Right hindlimb (tissue), 1 donor: ENCODE measurements at places on chromosomes 5 and 9.

DNA sequence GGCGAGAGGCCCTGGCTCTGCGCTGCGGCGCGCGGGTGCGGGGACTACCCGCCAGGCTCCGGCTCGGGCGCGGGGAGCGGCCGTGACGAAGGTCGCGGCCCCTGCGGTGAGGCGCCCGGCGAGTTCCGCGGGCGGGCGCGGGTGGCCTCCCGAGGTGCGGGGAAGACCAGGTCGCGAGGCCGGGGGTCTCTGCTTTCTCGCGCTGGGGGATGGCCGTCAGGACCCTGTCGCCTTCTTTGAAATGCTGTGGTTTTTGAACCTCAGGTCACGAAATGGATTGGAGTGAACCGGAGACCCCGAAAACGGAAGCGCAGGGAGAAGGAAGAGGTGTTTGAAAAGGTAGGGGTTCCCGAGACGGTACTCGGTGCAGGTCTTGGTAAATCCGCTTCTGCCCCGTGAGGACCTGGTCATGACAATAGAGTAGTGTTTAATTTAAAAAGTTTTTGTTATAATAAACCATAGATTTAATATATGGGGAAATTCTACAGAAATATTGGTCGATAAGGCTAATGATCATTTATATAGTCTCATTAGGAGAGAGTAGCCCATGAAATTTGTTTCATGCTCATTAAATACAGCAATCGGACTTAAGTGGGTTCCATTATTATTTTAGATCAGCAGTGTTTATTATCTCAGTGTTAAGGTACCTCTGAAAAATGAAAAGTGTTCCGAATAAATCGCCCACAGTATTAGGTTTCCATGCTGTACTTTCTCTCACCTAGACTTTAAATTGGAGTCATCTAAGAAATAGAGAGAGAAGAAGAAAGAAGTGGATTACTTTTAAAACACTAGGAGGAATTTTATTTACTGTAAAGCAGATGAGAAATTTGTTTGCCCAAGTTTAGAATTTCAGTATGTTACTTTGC, 279.0 kb downstream of the AOPEP start:
- DNase-seq, result no peak

DNA sequence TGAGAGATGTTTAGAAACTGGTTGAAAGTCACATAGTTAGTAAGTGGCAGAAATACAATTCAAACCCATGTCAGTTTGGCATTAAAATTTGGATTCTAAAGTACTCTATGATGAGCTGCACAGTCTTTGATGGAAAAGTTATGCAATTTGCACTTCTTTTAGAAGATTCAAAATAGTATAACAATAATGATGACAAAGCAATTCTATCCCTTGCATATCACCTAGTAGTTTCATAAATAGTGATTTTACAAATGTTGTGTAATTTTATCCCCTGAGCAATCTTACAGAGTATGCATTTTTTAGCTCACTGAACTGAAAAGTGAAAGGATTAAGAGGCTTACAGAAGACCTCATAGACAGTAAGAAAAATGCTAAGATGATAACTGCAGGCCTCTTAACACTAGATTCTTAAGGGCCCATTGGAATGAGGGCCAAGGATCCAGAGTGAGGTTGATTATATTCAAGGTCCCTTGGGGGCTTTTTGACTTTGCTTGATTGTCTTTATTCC, 3.7 kb downstream of the C5orf46 start:
- DNase-seq, result no peak

GRCh38 chr9:113538131-113538530, 74.6 kb downstream of the RGS3 start:
- no peak for DNase-seq

GRCh38 chr5:178287091-178287790, 54.6 kb upstream of the PHYKPL start:
- peak; percentile 15 for DNase-seq

- DNase-seq, result no peak
These were observed 1.3 kb upstream of the OR13J1 start for GRCh38 chr9:35871545-35871944.

DNA sequence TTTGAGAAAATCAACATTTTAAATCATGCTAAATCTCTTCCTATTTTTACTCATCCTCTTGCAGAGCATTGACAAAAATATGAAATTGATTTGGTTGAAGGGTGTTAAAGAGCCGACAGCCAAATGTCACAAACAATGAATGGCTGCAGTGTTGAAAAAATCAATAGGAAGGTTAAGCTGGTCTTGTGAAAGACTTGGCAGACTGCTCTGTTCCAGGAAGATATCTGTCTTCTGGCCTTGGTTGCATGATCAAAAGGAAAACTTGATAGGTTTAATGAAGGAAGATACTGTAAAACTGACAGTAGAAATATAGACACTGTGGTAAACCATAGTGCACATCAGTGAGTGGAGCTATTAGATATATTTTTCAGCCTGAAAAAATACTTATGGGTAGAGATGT, 103.6 kb downstream of the PBX3 start:
- DNase-seq, result no peak

DNA sequence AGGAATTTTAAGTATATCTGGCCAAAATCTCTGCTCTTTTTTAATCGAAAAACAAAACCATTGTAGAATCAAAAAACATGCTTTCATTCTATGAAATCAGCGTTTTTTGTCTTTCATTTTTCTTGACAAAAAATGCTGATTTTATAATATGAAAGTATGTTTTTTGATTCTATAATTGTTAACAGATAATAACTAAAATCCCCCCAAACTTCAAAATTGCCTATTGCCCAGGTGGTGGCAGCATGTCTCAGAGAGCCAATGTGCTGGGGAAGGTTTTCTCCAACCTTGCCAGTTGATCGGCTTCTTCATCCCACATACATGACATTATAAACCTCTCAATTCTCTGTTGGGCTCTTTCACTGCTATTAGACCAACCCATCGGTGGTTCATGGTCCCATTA, 5.1 kb upstream of the SMIM15 start:
- DNase-seq, result peak; percentile 24

- no peak for DNase-seq
These were observed 201.3 kb downstream of the MCTP1 start for GRCh38 chr5:95083606-95084005.

DNA sequence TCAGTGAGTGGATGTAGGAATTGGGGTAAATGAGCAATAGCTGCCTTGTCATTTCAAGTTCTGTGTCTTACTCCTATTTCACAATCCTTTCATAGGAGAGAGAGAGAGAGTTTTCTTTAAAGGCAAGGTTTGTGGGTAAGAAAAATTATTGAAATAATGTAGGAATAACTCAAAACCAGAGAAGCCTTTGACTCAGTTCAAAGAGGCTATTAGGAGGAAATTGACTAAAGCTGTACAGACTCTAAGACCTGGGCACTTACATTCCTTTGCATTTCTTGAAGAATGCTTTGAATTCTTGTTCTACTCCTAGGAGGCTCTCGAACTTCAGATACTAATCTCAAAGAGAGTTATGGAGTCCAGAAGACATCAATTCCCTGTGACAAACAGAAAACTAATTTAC, 257.1 kb downstream of the FBXL7 start:
- no peak for DNase-seq

- no peak for DNase-seq
These were observed 34.3 kb downstream of the CENPP start for GRCh38 chr9:92360083-92360482.

DNA sequence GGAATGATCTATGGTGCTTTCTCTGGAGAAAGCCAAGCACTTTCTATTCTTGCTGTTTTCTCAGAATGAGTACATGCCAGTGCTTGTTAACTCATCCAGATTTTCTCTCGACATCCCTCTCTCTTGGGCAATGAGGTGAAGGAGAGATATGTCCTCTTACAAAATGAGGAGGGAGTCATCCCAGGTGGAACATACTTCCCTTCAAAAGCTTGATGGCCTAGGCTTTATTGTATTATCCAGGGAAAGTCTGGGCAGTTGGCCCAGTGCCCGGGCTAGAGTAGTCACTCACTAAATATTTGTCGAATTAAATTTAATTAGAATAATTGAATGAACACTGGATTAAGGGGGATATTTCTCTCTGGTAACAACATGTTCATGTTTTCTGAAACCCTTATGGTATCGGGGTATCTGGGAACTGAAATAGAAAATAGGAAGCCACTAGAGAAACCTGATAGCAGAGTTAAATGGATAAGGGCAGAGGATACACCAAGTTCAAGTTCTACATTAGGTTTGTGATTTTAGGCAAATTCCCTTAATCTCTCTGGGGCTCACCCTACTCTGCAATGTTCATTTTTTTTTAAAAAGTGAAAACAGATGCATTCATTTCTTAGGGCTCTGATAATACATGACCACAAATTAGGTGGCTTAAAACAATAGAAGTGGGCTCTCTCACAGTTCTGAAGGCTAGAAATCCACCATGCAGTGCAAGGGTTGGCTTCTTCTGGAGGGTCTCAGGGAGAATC, 99.6 kb downstream of the LIFR start:
- DNase-seq, result no peak

DNA sequence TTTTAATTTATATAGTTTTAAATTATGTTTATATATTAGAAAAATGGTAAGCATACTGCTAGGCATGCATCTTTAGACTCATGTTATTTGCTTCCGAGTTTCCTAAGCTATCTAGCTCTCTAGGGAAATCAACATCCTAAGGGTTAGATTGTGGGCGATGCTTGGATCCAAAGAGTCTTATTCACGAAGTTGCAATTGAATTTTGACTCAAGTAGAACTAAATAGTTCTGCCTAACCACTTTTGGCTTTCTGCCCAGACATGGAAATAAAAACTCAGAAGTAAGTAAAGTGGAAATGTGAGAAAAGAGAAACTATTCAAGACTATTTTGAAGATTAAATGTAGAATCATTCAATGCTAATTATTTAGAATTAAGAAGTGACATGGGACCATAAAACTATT, 440.4 kb downstream of the CDH18 start:
- no peak for DNase-seq

- DNase-seq, result no peak
These were observed 2.0 kb upstream of the ARHGEF28 start for GRCh38 chr5:73623901-73624404.

GRCh38 chr9:34084562-34084961, 35.9 kb upstream of the UBAP2 start:
- DNase-seq, result peak; percentile 71

GRCh38 chr9:78369639-78370219, 72.8 kb downstream of the PSAT1 start:
- DNase-seq, result peak; percentile 80

DNA sequence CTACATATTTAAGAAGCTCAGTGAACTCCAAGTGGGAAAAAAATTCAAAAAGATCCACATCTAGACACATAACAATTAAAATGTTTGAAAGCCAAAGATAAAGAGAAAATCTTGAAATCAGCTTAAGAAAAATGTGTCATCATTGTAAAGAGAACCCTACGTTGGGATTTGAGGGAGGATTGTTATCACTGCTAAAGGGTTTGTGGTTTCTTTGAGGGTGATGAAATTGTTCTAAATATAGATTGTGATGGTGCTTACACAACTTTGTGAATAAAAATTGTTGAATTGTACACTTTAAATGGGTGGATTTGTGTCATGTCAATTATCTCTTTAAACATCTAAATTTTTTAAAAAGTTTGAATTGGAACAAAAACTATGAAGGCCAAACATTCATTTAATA, 92.2 kb upstream of the ADAMTS19 start:
- DNase-seq, result no peak

GRCh38 chr9:98330831-98331230, 75.4 kb upstream of the TBC1D2 start:
- DNase-seq, result no peak

- no peak for DNase-seq
These were observed 309.8 kb downstream of the TRPM3 start for GRCh38 chr9:70811638-70812037.

DNA sequence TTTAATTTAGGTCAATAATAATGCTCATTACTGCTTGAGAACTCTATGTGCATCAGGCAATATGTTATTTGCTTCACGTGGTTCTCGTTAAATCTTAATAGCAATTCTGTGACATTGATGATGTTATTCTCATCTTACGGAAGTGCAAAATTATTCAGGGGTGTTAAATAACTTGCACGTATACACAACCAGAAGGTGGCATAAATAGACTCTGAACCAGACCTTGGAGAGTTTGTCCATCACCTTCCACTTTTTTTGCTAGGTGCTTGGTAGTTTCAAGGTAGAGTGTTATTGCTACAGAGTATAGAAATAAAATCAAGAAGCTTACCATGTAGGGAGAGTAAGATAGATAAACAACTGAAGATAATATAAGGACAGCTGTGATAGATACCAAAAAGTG, 23.6 kb upstream of the TNFAIP8 start:
- DNase-seq, result no peak

DNA sequence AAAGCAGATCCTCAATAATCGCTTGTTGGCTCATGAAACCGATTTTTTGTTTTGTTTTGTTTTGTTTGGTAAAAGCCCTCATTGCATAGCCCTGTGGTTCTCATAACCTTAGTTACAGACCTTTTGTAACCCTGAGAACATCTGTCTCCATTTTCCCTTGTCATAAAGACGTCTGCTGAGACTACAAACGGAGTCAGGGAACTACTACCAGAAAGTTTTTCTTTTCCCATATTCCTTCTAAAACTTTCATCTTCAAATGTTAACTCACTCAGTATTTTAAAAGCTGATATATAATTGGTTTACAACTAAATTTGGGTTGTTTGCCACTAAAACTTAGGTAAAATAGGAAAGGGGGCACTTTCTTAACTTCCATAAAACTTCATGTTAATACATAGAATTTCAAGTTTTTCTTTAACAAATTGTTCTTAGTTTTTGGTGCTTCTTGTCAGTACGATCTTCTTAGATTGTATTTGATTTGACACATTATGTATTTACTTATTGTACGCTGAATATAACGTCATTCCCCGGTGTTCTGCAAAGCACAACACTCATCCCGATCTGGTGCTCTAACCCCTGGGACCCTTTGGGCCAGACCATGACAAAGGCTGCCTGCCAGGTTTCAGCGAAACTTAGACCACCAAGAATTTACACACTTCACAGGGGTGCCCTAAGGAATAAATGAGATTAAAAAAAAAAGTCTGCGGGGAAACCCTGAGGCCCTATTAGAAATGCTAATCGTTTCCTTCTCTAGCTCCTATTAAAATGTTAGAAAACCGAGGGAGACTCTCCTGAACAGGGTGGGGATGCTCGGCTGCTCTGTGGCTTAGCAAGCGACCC, 1.1 kb upstream of the ANP32B start:
- no peak for DNase-seq

- peak; percentile 37 for DNase-seq
These were observed 118.4 kb downstream of the ZNF608 start for GRCh38 chr5:124627815-124628595.

GRCh38 chr5:40386289-40386688, 293.4 kb upstream of the PTGER4 start:
- DNase-seq, result no peak

DNA sequence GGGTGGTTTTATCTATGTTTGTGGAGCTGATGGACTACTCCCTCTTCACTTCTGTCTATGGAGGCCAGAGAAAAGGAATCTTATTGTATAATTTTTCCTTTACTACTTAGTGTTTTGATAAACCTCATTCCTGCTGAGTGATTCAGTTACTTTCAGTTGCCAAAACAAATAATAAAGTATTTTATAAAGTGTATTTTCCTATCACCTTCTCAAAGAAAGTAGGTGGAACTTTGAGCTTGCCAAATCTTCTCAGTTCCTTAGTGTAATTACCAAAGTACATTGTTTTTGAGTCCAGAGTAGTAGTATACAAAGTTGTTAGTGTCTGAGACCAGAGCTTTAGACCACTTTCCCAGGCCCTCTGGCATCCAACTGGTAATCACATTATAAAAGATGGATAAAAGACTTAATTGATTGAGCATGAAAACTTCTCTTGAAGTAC, 13.5 kb downstream of the RABGAP1 start:
- DNase-seq, result no peak

GRCh38 chr5:133117166-133117911, 65.5 kb downstream of the HSPA4 start:
- no peak for DNase-seq
